Dermis blood vessel endothelial cell (primary cell): ENCODE measurements at places on chromosomes 2 and 18. TPM values are rescaled to one million over a fixed set of nuclear protein-coding genes. Genes with fewer than 3 reads are reported as not detected.

Gene CENPO
- total RNA-seq: 11.6 and 24.9 TPM in 2 replicates

Gene ETAA1
- 19.1 and 22.7 TPM in 2 replicates for total RNA-seq

Gene CTAGE1
- total RNA-seq: not detected in 2 replicates

Gene MOB1A
- 121 and 145 TPM in 2 replicates for total RNA-seq

Gene LHCGR
- not detected in 2 replicates for total RNA-seq

Gene SMIM21
- not detected in 2 replicates for total RNA-seq

Gene RNF152
- 88.8 and 91.2 TPM in 2 replicates for total RNA-seq

Gene SLC8A1
- 0.47 and 1.5 TPM in 2 replicates for total RNA-seq

Gene NRP2
- 165 and 254 TPM in 2 replicates for total RNA-seq

Gene ILKAP
- total RNA-seq: 17.7 and 18.7 TPM in 2 replicates

Gene LYG1
- total RNA-seq: 0.28 and 1.2 TPM in 2 replicates

Gene PER2
- total RNA-seq: 1.2 and 3.0 TPM in 2 replicates

Gene FZD7
- 0.19 and 0.68 TPM in 2 replicates for total RNA-seq

Gene PDCD1
- not detected in 2 replicates for total RNA-seq

Gene GPR39
- under 0.01 TPM in 1 of 2 replicates, not detected in the other for total RNA-seq

Gene VSNL1
- 0.14 TPM in 1 of 2 replicates, not detected in the other for total RNA-seq

Gene CIB4
- not detected in 2 replicates for total RNA-seq

Gene ANTXR1
- 0.42 and 0.68 TPM in 2 replicates for total RNA-seq

Gene KCNG3
- total RNA-seq: not detected in 2 replicates

Gene RNF181
- 151 and 208 TPM in 2 replicates for total RNA-seq

Gene UBXN4
- 69.1 and 89.3 TPM in 2 replicates for total RNA-seq

Gene DRC1
- total RNA-seq: 0.09 and 0.17 TPM in 2 replicates

Gene CACNB4
- total RNA-seq: 0.14 and 0.17 TPM in 2 replicates

Gene ABCB6
- total RNA-seq: 31.8 and 52.4 TPM in 2 replicates

Gene REEP1
- total RNA-seq: 4.9 and 13.4 TPM in 2 replicates

Gene KCNG2
- 0.51 and 0.93 TPM in 2 replicates for total RNA-seq

Gene ALPI
- total RNA-seq: not detected in 2 replicates

Gene SELENOI
- 16.7 and 17.9 TPM in 2 replicates for total RNA-seq

Gene ASB18
- total RNA-seq: under 0.01 TPM in 1 of 2 replicates, not detected in the other

Gene LRRTM1
- total RNA-seq: not detected in 2 replicates

Gene TFPI
- 1,082 and 1,146 TPM in 2 replicates for total RNA-seq

Gene DNAJC27
- 4.3 and 5.3 TPM in 2 replicates for total RNA-seq

Gene EDAR
- total RNA-seq: not detected in 2 replicates

Gene CDH7
- total RNA-seq: not detected in 2 replicates

Gene SLC16A14
- under 0.01 and 0.09 TPM in 2 replicates for total RNA-seq
